ENCODE measurements at places on chromosomes 16 and 17.

- DNase-seq, result peak; percentile 45
Measured at GRCh38 chr16:79639576-79640311, 39.2 kb upstream of the MAF start.

- DNase-seq, result no peak
Measured at GRCh38 chr16:86924537-86924936, 346.2 kb downstream of the FOXL1 start.

GRCh38 chr16:59591480-59591879 is 857.4 kb upstream of the GOT2 start:
- no peak for DNase-seq

DNA sequence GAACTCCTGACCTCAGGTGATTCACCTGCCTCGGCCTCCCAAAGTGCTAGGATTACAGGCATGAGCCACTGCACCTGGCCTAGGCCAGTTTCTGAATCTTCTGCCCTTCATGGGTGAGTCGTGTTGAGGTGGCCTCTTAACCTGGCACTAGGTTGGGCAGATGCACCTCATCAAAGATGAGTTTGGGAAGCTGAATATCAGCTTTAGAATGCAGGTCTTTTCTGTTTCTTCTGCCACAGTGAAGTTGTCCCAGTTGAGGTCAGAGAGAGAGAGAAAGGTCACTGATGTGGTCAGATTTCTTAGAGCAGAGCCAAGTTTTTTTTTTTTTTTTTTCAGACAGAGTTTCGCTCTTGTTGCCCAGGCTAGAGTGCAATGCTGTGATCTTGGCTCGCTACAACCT is 111.3 kb upstream of the WSCD1 start:
- DNase-seq, result no peak

DNA sequence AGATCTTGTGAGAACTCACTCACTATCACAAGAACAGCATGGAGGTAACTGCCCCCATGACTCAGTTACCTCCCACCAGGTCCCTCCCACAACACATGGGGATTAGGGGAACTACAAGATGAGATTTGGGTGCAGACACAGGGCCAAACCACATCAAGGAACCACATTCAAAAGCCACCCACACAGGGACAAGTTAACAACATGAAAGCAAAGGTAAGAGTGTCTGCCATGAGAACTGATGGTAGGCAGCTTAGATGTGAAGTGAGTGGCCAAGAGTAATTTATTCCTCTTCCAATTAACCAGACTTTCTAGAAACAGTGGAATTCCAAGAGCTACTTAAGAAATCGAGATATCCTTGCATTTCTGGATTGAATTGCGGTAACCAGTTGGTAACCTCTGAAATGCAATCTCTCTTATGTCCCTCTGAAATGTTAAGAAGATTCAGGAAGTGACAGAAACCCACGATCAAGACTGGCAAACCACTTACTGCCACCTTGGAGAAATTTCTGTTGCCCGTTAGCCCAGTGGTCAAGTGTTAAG is 167.4 kb upstream of the CACNG5 start:
- DNase-seq, result peak; percentile 67

GRCh38 chr16:85422632-85423550 is 190.2 kb upstream of the GSE1 start:
- no peak for DNase-seq

DNA sequence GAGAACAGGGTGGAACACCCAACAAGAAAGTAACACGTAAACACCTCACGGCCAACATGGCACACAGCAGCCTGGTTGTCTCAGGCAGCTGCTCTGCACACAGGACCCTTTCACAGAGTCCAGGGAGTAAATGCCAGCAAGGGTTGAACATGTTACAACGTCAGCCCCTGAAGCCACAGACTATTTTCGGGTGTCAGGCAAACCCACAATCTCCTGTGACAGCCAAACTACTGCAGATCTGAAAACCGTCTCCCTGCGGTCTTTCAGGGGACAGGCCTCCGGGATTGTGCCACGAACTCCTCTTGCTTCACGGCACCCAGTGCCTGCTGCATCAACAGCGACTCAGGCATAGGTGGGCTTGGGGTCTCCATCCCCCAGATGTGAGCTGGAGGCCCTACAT is 127.7 kb downstream of the XYLT1 start:
- DNase-seq, result peak; percentile 74

GRCh38 chr17:62791767-62792446 is 16.2 kb downstream of the MARCHF10 start:
- DNase-seq, result no peak

DNA sequence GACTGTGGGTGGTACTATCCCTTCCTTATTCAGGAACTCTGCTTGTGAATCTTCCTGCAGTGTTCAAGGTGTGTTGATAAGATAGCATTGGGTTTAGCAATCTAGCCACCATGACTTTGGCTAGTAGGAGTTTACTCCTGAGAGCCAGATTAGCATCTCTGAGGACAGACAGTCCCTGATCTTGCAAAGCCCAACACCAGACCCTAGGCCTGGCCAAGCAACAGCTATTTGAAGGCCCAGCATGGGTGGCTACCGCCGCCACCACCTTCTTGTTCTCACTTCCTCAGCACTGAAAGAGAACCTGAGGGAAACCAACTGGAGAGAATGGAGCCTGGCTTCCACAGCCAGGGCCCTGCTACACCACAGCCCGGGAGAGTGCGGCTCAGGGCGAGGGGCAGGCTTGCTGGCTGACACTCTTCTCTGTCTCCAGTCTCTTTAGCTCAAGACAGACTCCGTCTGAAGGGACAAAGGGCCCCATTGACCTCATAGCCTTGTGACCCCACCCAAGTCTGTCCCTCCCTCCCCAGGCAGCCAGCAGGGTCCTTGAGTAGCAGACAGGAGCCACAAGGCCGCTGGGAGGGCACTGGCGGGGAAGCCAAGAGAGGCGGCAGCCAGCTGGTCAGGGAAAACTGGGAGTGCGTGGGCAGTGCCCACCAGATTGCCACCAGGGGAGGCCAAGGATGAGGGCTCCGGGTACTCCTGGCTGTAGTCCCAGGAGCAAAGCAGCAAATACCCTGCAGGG is 10.9 kb upstream of the ARHGAP23 start:
- no peak for DNase-seq

GRCh38 chr17:27206447-27206846 is 87.5 kb upstream of the WSB1 start:
- DNase-seq, result peak; percentile 45

DNA sequence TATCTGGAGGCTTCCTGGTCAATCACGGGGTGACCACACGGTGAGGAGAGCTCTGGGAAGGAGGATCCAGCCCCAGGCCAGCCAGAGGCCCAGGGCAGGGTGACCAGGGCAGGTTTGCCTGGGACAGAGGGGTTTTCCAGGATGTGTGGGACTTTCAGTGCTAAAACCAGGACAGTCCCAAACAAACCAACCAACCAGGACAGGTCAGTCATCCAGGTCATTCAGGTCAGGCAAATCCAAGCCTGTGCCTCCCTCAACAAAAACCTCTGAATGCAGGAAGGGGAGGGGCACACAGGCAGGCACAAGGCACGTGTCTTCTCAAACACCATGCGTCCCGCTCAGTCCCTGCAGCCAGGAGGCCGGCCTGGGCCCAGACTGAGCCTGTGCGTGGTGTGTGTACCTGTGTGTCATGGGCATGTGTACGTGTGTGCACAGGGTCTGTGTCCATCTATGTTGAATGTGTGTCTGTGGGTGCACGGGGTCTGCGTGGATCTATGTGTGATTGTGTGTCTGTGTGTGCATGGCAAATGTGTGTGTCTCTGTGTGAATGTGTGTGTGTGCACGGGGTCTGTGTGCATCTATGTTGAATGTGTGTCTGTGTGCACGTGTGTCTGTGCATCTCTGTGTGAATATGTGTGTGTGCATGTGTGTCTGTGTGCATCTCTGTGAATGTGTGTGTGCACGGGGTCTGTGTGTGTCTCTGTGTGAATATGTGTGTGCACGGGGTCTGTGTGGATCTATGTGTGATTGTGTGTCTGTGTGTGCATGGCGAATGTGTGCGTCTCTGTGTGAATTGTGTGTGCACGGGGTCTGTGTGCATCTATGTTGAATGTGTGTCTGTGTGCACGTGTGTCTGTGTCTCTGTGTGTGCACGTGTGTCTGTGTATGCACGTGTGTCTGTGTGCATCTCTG is 78.9 kb downstream of the RTN4RL1 start:
- DNase-seq, result no peak

DNA sequence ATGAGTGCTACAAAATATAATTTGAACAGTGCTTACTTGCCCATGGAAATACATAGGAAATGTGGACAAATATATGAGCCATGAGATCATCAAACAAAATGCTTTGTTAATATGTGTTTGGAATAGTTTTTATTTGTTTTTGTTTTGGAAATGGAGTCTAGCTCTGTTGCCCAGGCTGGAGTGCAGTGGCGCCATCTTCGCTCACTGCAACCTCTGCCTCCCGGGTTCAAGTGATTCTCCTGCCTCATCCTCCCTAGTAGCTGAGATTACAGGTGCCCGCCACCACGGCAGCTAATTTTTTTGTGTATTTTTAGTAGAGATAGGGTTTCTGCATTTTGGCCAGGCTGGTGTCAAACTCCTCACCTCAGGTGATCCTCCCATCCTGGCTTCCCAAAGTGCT is 2.8 kb downstream of the CNEP1R1 start:
- DNase-seq, result no peak

- DNase-seq, result no peak
Measured at GRCh38 chr17:32943206-32943605, 15.3 kb downstream of the TMEM98 start.

- DNase-seq, result no peak
Measured at GRCh38 chr16:81531419-81531821, 86.8 kb downstream of the CMIP start.

Data from activated CD4-positive, alpha-beta T cell treated with anti-CD3 and anti-CD28 coated beads, Interleukin-2, amount 50 U/mL, for 16 hours (primary cell).